ENCODE measurements at places on chromosomes 11 and 22.

DNA sequence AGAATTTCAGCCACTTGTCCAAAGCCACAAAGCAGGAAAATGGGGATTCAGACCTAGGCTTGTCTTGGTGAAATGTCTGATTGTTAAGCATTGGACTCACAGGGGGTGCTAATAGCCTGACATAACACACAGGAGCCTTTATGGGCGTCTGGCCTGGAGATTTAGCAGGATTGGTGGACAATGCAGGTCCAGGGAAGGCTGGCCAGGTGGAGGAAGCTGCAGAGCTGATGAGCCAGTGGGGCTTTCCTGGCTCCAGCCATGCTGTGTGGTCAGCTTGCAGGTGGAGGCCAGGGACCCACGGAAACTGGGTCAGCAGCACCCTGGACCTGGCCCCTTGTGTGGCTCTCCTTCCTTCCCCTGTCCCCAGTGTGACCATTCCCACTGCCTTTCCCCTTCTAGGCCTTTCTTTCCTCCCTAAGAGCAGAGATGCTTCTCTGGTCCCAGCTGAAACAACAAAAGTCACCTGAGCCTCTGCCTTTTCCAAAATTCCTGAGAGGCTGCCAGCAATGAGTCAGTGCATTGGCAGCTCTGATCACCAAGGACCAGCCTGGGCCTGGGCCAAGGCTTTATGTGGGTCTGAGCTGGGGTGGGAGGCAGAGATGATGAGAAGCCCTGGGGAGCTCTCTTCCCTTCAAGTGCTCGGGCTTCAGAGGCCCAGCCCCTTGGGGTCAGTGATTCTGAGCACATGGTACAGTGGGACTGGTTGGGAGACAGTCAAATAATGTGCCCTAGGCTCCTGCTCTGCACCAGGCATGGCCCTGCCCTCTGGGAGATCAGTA lies 85.2 kb downstream of the CCDC81 start:
- no peak for DNase-seq

DNA sequence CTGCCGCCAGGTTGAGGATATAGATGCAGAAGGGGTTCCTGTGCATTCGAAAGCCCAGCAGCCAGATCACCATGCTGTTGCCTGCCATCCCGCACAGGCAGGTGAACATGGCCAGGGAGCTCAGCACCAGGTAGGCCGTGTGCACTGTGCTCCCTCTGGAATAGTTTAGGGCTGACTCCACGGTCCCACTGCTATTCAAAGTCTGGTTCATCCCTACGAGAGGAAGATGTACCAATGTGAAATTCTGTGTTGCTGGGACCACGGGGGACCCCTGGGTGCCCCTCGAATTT lies at the start of gene MRGPRD:
Gene MRGPRD, minus strand, starts transcription at position 211 of the 290 bp plus-strand sequence. Its CDS starts 0 bp downstream, at position 211.
- no peak for DNase-seq

DNA sequence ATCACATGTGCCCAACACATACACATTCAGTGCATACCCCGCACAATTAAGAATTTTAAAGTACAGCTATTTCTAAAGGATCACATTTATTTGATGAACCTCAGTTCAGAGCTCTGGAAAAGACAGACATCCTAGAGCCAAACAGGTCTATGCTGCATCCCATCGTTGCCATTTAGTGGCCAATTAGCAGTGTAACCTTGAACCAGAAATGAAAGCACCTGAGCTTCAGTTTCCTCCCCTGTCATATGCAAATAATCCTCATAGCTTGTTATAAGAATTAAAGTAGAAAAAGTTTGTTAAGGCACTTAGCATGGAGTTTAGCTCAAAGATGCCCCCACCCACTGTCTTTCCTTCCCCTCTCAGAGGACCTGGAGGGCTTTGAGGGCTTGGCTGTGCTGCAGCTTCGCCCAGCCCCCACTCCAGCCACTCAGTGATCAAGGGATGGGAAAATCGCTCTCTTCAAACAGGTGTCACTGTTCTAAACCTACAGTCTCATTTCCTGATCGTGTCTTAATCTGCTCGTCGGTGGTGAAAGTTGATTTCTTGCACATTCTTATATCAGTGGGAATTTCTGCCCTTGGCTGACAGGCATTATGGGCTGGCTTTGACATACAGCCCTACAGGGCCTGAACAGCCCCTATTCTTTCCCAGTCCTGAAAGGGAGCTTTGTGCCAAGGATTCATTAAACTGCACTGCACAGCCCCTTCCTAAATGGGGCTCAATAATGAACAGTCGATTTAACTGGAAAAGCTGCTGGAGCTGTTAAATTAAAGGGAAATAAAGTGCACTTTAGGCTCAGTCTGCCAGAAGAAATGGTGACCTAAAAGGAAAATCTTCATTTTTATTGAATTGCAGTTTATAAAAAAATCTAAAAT lies 23.3 kb upstream of the FAM181B start:
- no peak for DNase-seq

DNA sequence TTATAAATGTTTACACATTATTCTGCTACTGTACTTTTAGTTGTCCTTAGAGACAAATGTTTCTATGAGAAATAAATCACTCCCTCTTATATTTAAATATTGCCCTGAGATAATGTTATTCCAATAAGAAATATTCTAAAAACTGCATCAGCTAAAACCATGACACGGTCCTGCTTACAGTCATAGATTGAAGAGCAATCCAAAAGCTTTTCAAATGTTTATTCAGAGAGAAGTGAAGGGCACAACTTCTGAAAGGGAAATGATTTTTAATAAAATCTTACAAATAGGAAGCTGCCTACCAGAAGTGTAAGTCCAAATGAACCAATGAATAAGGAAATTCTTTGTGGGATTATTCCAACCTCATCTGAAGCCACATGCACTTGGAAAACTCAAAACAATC lies 49.2 kb downstream of the STK33 start:
- DNase-seq, result no peak

GRCh38 chr11:17696741-17697140 lies 22.6 kb upstream of the MYOD1 start:
- no peak for DNase-seq

GRCh38 chr11:94649964-94650623 lies 82.9 kb downstream of the PIWIL4 start:
- no peak for DNase-seq

DNA sequence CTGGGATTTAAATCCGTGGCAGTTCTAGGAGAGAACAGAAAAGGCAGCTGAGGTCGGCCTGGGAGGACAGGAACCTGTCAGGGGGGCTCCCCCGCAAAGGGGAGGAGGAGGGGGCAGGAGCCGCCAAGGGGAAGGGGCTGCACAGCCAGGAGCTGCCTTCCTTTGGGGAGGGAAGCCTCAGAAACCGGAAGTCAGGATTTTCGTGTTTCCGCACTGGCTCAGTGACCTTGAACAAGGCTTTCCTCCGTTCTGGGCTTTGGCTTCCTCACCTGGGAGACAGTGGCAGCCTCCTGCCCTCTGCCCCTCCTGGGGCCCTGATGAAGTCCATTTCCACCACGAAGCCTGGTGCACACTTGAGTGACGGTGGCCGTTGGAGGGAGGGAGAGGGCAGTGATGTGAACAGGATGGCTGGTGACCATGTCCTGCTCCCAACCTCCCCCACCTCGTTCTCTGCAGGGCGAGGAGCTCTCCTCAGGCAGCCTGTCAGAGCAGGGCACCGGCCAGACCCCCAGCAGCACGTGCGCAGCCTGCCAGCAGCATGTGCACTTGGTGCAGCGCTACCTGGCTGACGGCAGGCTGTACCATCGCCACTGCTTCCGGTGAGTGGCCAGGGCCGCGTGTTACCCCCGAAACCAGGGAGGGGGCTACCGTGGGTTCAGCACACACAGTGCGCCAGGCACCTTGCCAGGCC lies 12.6 kb downstream of the MICALL1 start:
- no peak for DNase-seq

DNA sequence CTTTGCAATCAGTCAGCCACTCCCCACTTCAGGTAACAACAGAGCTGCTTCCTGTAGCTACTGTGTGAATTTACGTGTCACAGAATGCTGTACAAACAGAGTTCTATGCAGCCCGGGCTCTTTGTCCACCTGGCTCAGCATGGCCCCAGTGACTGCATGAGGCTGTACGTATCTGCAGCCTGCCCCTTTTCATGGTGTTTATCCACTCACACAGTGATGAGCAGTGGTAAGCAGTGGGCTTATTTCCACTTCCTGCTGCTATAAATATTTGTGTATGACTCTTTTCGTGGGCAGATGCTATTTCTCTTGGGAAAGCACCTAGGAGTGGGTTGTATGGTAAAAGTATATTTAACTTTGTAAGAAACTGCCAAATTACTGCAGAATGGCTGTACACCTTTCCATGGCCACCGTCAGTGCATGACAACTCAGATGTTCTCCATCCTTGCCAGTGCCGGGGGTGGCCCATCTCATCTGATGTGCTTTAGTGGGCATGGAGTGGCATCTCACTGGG lies 43.3 kb downstream of the MYEOV start:
- peak; percentile 36 for DNase-seq

DNA sequence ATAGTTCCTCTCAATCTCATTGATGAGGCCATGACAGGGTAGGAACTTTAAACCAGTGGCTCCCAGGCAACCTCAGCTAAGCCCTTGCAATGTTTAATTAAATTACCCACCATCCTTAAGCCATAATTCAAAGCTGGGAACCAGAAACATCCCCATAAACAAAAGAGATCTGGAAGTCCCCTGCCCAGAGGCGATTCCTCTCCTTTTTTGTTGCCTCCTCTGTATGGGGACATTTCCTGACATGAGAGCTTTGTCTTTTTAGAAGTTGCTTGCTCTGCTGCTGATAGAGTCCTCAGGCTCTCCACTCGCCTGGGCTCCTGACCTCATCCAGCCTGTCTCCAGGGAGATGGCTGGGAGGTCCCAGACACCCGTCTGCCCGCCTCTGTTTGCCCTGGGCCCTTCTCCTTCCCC lies 3.2 kb downstream of the DTX4 start:
- no peak for DNase-seq

- no peak for DNase-seq
Measured at GRCh38 chr22:32052936-32053791, 10.1 kb downstream of the SLC5A1 start.

DNA sequence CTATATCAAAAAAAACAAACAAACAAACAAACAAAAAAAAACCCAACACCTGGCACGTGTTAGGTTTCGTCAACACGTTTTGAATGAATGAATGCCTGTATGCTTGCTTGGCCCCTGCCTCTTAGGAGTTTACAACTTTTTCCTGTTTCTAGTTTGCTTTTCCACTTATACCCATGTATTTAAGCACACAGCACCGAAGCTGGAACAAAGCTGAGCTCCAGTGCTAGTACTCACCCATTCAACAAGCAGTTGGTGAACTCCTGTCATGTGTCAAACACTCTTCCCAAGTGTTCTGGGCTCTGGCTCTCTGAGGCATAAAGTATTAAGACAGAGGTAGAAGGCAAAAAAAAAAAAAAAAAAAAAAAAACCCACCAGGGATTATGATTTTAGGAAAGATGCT lies 599.3 kb downstream of the BUD13 start:
- no peak for DNase-seq

DNA sequence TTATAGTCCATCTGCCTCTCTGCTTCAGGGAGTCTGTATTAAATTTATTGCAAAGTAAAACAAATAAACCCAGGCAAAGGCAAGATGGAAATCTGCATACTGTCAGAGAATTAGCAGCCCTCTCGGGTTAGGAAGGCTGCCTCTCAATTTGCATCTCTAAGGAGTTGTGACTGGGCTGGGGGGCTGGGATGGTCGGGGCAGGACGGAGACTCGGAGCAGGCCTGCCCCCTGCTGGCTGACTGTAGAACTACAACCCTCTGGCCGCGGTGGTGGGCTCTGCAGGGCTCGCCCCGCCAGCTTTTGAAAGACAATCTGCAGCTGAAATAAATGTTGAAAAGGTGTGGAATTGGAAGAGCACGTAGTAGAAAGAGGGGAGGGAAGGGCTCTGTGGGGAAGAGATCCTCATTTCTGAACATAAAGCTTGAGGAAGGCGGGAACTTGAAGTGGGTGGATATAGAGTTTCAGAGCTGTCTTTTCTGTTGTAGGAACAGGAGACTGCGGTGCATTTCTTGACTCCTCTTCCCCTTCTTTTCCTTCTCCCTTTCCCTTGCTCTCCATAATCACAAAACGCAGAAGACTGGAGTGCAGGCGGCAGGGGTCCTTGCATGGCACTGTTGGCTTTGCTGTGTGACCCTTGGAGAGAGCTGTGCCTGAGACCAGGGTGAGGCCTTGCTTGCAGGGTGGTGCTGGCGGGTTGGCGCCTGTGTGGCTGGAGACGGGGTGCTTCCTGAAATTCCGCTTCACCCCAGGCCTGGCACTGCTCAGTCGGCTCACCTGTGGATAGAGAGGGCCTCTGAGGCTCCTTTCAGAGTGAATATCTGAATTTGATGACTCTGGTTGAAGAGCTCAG lies 22.6 kb upstream of the PKNOX2 start:
- DNase-seq, result peak; percentile 75

- DNase-seq, result no peak
Measured at GRCh38 chr11:32584921-32585320, 1.3 kb downstream of the EIF3M start.

DNA sequence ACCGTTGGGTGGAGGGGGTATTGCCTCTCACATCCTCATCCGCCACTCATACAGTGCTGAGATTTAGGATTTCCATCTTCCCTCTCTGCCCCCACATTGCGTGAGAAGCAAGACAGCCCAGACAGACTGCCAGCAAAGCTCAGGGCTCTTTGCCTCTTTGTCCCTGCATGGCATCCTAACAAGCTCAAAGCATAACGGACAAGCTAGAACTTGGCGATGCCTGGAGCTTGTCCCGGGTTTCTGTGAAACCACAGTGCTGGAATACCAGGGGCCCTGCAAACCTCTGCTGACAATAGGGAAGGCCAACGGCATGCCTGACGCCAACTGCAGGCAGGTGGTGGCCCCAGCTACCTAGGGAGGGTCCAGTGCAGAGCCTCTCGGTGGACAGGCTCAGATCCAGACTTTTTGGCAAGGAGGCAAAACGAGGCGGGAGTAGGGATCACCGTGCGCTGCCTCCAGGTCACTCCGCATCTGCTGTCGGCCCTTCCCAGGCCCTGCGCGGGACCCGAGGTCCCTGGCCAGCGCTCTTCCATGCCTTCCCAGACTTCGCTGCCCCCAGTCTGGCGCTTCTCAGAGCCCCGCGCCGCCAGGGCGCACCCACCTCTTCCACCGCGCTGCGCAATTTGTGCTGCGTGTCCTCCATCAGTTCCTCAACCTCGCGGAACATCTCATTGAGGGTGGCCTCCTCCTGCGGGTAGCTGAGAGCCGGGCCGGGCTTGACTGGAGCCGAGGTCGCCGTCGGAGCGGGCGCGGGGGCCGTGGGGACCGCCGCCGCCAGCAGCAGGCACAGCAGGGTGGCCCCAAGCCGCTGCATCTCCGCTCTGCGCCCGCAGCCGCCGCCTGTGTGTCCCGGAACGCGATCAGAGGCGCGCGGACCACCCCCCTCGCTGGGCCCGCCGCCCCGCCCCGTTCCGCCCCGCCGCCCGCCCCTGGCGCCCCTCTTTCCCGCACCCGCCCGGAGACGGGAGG lies at the start of gene DKK3:
Gene DKK3, minus strand, starts transcription at position 858 of the 969 bp plus-strand sequence. Its CDS starts 44 bp downstream, at position 814.
- DNase-seq, result no peak

GRCh38 chr11:125959931-125960330 lies 14.1 kb downstream of the VSIG10L2 start:
- no peak for DNase-seq

- no peak for DNase-seq
Measured at GRCh38 chr22:49727191-49727880, 100.3 kb downstream of the BRD1 start.

- peak; percentile 83 for DNase-seq
Measured at GRCh38 chr22:43923631-43924464, at the start of gene PNPLA3. Gene PNPLA3 (plus strand): TSS chr22:43923805. CDS start chr22:43923912, 107 bp downstream.

GRCh38 chr11:32006799-32007388 lies 84.0 kb upstream of the RCN1 start:
- DNase-seq, result peak; percentile 57

GRCh38 chr11:57778318-57779037 lies 16.9 kb downstream of the CTNND1 start:
- DNase-seq, result no peak
